ENCODE measurements at places on chromosomes 7 and 10.

DNA sequence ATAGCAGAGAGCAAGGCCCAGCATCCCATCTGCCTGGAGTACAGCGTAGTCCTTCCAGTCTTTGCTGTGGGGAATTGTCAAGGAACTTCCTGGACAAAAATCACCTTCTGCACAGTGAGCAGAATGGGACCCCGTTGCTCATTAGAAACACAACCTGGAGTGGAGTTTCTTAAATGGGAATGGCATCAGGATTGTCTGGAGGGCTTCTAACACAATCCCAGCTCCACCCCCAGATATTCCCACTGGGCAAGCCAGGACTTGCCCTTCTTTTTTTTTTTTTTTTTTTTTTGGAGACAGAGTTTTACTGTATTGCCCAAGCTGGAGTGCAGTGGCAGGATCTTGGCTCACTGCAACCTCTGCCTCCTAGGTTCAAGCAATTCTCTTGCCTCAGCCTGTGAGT, 356.4 kb downstream of the GALNT17 start:
- DNase-seq = no peak

DNA sequence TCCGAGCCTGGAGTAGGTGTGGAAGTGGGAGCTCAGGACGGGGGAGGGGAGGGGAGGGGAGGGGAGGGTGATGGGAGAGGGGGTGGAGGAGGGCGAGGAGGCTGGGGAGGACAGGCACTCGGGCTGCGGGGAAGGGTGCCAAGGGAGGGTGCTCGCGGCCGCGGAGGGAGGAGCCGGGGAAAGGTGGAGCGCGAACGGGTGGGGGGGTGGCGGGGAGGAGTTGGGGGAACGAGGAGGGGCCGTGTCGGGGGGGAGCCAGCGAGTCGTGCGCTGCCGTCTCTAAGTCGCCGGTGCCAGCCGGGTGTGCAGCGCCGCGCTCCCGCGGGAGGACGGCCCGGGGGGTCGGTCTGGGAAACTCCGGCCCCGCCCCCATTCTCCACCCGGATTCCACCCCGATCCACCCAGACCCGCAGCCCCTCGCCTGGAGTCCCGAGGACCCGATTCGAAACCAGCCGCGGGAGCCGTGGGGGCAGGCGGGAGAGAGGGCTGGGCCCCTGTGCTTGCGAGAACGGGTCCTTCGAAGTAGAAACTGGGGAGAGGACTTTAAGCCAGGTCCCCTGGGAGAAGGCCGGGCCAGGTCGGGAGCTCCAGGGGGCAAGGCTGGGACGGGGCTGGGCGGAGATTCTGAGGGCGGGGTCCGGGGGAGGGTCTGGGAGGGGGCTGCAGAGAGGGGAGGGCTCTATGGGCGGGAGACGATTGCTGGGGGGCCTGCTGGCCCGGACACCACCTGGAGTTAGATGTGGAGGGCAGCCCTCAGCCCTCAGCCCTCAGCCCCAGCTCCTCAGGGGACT, at the start of gene ZNF467:
Gene ZNF467 (minus strand): TSS at position 143 of the 791 bp plus-strand sequence. CDS start 2,556 bp downstream, outside the sequence.
- DNase-seq = no peak

DNA sequence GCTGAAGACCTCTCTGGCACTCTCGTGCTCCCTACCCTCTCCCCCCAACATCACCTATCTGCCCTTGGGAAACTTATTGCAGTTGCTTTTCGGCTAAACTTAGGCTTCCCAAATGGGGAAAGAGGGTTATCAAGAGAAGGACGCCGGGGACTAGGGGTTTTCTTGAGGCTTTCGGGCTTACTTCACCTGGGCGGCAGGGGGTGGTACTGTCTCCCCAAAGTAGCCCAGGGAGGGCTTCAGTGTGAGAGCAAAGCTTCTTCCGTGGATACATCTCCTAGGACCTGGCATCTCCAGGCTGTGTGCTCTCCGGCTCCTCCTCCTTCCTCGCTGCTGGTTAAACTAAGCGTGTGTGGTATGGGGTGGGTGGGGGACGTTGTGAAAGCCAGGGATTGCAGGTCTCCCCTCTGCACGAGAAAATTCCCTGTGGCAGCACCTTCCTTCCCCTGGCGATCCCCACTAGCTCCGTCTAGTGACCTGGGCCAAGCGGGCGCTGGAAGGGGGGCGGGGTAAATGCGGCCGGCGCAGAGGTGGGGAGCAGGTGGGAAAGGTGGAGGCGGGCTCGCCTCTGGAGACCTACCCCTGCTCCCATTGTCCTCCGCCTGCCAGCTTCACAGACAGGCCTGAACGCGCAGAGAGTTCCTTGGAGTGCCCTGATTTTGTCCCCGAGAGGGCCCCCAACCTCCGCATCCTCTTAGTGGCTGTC, 1.1 kb downstream of the PLXDC2 start:
- DNase-seq = no peak

GRCh38 chr7:128120976-128121490, 89.8 kb upstream of the LRRC4 start:
- no peak for DNase-seq

GRCh38 chr10:16360001-16360400, 76.8 kb upstream of the PTER start:
- DNase-seq = no peak

DNA sequence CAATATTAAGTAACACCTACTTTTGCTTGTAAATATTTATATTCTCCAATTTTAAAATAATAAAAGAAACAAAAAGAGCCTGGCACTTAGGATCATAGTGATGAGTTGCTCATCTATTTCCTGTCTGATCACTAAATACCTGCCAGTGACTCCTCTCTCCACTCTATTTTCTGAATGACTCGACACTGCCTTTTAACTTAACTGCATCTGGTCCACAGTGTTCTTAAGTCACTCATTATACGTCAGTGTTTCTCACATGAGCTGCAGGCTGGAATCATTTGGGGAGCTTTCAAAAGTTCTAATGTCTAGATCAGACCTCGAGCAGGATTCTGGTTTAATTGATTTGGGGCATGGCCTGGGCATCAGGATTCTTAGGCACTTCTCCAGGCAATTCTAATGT, 78.0 kb upstream of the AGBL3 start:
- DNase-seq = no peak

- DNase-seq = no peak
These were observed 25.6 kb downstream of the SLC25A16 start for GRCh38 chr10:68501691-68502090.

DNA sequence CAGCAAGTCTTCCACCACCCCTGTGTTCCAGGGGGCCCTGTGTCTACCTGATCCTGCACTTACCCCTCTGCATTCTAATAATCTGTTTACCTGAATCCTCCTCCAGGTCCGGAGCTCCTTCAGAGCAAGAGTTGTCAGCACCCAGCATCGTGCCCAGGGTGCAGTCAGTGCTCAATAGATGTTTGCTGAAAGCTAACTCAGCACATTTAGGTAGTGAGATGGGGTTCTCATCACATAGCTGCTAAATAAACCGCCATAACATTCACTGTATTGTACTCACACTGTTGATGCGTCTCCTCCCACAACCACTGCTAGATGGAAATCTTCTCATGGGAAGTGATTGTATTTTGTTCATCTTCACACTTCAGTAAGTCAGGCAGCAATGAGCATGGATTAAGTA, 376.5 kb upstream of the C7orf33 start:
- no peak for DNase-seq

- DNase-seq = no peak
These were observed 201.4 kb upstream of the NPVF start for GRCh38 chr7:25429731-25430130.

DNA sequence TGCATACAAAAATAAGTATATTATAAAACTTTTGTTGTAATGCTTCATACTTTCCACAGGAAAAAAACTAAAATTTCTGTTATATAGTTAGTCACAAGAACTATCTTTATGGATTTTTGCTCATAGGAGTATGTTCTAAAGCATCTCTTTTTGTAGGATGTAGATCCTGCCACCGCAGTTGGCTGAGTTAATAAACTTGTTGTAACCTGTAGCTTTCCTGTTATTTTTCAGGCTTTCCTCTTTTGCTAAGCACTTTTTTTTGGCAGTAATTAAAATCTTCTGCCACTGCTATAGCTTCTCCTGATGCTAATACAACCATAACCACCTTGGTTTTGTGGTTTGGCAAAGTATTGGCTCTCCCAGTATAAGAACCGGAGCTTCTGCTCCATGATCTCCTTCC, 60.3 kb downstream of the WNT2 start:
- DNase-seq = no peak

- DNase-seq = no peak
These were observed 51.1 kb downstream of the COL17A1 start for GRCh38 chr10:104034401-104035193.

- DNase-seq = no peak
These were observed 24.6 kb upstream of the KDM7A start for GRCh38 chr7:140201393-140201792.

GRCh38 chr7:38198366-38198765, 20.3 kb downstream of the STARD3NL start:
- no peak for DNase-seq

- no peak for DNase-seq
These were observed 34.5 kb upstream of the LYZL1 start for GRCh38 chr10:29254123-29255046.

GRCh38 chr10:62577076-62577475, 202.9 kb downstream of the ZNF365 start:
- DNase-seq = no peak

DNA sequence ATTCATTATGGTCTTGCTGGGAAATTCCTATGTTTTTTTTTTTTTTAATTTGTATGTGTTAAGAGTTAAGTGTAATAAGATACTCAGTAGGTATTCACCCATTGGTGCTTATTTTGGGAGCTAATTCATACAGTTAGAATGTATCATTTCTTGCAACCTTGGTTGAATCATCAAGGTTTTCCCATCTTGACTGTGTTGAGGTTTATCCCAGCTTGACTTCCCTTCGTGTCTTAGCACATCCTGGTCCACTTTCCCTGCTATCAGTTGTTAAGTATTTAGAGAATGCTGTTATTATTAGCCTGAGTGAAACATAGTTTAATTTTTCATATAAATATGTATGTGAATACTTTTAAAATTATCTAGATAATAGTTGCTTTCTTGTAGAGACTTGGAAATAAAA, 20.8 kb downstream of the RALA start:
- DNase-seq = no peak

GRCh38 chr10:24457661-24458318, 248.9 kb downstream of the KIAA1217 start:
- DNase-seq = no peak

DNA sequence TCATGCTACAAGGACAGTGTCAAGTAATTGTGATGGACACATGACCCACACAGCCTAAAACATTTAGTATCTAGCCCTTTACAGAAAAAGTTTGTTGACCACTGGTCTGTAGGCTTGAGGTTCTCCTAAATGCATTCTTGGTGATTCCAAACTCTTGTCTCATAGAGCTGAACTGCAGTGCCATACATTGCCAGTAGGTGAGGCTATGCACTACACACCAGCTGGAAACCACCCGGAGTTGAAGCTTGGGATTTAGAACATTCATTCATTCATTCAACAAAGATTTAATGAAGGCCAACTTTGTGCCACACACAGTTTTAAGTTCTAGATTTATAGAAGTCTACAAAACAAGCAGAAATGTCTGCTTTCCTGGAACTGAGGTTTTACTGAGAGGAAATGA, 77.3 kb upstream of the TCF7L2 start:
- no peak for DNase-seq

DNA sequence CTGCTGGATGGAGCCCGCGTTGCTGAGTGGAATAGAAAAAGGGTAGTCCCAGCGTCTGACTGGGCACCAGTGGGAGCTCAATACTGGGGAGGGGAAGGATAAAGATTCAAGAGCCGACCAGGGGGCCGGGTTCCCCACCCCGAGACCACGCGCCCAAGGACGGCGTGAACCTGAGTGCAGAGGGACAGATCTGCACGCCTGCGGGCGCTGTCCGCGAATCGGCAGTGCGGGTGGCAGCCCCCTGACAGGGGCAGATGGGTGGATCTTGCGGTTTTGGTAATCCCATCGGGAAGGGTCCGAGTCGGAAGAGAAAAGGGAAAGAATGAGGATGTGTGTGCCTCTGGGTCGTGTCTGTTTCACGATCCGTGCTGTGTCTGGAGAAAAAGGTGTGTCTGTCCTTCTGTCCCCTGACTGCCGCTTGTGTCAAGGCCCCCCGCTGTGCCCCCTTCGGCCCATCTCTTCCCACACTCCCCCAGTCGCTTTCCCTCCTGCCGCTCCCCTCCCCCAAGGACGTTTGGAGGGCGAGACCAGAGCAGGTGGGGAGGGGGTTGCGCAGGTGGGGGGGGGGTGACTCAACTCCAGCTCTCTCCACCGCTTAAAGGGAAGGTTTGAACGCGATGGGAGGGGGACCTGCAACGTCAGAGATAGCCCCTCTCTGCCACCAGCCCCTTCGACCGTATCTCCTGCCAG, 734 bp upstream of the VGF start:
- DNase-seq = no peak

GRCh38 chr10:59234816-59235429, 58.5 kb downstream of the PHYHIPL start:
- DNase-seq = no peak

- no peak for DNase-seq
These were observed 1.8 kb downstream of the LFNG start for GRCh38 chr7:2521341-2521745.

DNA sequence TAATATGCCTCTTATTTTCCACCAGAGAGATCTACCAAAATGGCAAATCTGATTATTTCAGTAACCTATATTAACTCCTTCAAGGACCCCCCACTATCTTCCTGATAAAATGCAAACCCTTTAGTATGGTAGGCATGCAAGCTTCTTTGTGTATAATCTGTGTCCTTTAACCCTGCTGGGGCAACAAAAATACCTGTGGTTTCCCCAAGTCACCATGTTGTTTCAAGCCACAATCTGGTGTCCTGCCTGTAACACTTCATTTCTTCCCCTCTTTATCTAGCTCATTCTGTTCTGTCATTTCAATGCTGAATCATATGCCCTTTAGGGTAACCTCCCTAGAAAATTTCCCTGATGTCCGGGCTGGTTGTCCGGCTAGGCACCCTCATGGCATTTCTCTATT, 5.3 kb downstream of the CALCR start:
- no peak for DNase-seq

DNA sequence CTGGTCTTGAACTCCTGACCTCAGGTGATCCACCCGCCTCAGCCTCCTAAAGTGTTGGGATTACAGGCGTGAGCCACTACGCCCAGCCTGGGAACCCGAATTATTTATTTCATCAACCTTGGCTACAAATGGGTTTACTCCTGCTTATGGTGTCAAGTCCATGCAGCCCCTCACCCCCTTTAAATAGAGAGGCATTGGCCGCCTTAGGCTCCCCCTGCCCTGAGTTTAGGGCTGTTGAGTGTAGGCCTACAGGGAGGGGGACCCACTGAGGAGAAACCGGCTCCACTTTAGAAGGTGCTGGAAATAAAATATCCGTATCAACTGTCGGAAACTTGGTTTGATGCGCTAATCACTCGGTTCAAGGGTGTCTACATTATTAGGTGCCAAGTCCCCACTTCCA, 8.7 kb upstream of the SP8 start:
- DNase-seq = no peak

- no peak for DNase-seq
These were observed 294.3 kb downstream of the BBS9 start for GRCh38 chr7:33423646-33424020.

GRCh38 chr10:8726779-8727084, 672.2 kb downstream of the GATA3 start:
- DNase-seq = no peak

GRCh38 chr10:628386-629045, 61.0 kb downstream of the DIP2C start:
- no peak for DNase-seq

All from brain pericyte (primary cell).